Hippocampal formation (tissue), 2 donors: ENCODE measurements at places on chromosomes 7 and 10.

- no peak for DNase-seq
Observed at GRCh38 chr10:4270116-4270515, 485.1 kb upstream of the KLF6 start.

DNA sequence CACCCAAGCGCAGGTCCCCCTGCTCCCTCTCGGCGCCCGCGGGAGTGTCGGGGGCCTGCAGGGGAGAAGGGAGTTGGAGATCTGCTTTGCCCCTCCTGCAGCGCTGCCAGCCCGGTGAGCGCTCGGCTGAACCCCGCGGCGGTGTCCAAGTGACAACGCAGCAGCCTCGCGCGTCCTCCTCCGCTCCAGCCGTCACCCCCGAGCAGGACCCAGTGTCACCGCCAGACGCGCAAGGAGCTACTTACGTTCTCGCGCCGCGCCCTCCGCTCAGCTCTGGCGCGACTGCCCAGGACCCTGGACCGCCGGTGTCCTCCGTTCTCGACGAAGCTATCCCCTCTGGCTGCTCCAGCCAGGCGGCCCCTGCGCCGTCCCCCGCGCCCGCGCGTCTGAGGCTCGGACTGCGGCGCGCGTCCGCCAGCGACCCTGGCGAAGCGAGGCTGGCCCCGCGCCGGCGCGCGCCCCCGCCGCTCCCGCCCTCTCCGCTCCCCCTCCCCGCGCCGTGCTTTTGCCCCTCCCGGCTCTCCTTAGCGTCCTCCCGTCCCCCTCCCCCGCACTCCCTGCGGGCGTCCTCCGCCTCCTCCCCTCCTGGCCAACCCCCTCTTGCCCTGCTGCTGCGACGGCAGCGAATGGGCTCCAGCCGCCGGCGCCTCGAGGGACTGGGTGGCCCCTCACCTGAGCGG is at the start of gene NRCAM:
NRCAM (minus strand) TSS at position 439 of the 680 bp plus-strand sequence. CDS start 216,372 bp downstream, outside the sequence.
- DNase-seq: peak; percentile 61

- DNase-seq: no peak
Observed at GRCh38 chr7:134029-134428, 58.3 kb upstream of the FAM20C start.

DNA sequence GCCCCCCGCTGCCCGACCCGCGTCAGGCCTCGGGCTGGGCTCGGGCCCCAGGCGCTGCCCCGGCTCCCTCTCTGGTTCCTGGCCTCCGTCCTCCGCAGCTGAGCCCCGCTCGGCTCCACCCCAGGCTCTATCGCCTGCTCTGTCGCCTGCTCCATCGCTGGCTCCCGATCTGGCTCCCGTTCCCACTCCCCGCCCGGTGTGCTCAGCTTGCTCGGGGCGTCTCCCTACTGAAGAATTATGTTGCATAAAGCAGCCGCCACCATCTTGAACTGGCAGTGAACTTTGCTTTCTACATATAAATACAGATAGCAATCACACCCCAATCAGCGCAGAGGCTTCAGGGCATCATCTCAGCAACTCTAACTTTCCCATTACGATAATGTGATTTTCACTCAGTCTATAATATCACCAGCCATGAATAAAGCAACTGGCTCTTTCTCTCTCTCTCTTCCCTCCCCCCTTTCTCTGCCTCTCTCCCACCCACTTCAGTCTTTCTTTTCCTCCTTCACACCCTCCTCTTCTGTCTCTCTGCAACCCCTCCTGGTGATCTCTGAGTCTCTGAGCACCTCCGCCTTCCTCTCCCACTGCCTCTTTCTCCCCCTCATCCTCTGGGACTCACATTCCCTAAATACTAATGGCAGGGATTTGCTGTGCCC is 43.3 kb upstream of the BTRC start:
- no peak for DNase-seq

DNA sequence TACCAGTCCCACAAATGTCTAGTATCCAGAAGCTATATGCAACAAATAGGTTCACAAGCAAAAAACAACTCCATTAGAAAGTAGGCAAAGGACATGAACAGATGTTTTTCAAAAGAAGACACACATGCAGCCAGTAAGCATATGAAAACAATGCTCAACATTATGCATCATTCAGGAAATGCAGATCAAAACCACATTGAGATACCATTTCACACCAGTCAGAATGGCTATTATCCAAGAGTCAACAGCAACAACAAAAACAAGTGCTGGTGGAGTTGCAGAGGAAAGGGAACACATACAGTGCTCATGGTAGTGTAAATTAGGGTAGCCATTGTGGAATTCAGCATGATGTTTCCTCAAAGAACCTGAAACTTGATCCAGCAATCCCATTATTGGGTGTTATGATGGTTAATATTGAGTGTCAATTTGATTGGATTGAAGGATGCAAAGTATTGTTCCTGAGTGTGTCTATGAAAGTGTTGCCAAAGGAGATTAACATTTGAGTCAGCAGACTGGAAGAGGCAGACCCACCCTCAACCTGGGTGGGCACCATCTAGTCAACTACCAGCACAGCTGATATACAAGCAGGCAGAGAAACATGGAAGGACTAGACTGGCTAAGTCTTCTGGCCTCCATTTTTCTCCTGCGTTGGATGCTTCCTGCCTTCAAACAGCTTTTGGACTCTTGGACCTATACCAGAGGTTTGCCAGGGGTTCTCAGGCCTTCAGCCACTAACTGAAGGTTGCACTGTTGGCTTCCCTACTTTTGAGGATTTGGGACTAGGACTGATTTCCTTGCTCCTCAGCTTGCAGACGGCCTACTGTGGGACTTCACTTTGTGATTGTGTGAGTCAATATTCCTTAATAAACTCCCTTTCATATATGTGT is 218.4 kb upstream of the SEMA3D start:
- no peak for DNase-seq
